ENCODE measurements at places on chromosomes 3 and 15.

DNA sequence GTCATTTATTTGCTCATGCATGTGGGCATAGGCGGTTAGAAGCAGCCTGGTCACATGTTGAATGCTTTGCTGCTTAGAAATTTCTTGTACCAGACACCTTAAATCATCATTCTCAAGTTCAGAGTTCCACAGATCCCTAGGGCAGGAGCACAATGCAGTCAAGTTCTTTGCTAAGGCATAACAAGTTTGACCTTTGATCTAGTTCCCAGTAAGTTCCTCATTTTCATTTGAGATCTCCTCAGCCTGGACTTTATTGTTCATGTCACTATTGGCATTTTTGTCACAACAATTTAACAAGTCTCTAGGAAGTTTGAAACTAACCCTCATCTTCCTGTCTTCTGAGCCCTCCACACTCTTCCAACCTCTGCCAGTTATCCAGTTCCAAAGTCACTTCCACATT, 22.8 kb downstream of the HGD start:
- DNase-seq: no peak

GRCh38 chr3:88030210-88030609, 28.6 kb downstream of the CGGBP1 start:
- DNase-seq: no peak

DNA sequence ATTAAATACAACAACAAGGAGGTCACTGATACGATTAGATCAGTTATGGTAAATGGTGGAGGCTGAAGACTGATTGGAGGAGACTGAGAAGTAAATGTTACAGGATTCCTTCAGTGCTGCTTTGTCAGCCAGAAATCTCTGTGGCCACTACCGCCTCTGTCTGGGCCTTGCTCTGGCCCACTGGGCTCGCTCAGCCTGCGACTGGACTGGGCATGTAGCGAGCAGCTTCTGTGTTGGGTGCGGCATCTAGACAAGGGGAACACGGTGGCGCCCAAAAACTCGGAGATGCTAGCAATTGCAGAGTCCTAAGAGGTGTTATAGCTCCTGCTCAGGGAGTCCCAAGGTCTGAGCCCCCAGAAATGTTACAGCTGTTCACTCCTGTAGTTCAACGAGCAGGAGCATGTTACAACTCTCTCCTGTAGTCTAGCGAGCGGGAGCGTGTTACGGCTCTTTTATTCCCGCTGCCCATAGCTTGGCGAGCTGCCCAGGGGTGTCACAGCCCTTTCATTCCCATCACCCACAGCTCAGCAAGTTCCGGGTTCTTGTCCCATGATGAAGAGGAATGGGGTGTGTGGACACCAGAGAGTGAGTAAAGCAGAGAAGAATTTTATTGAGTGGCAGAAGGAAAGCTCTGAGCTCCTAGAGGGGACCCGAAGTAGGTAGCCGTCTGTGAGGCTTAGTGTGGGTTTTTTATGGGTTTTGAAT, 24.7 kb downstream of the SLC15A2 start:
- DNase-seq: no peak

DNA sequence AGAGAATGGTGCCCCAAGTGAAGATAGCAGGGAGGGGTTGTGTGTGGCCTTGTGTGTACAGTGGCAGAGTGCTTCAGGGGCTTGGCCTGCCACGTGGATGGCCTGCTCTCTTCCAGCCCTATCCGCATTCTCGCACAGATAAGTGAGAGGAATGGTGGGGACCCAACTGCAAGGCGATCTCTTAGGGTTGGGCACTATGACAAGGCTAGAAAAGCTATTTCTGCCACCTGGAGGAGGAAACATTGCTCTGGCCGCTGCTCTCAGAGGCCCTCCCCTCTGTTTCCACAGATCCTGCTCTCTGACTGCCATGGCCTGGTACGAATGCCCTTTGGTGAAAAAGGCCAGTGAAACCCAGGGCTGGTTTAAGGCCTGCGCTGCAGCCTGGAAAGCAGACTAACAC, 20.6 kb downstream of the EEFSEC start:
- DNase-seq: no peak

GRCh38 chr15:69828181-69828828, 269.4 kb downstream of the TLE3 start:
- DNase-seq: no peak
